Mesendoderm (in vitro differentiated cells): ENCODE measurements at places on chromosomes 12 and 14.

DNA sequence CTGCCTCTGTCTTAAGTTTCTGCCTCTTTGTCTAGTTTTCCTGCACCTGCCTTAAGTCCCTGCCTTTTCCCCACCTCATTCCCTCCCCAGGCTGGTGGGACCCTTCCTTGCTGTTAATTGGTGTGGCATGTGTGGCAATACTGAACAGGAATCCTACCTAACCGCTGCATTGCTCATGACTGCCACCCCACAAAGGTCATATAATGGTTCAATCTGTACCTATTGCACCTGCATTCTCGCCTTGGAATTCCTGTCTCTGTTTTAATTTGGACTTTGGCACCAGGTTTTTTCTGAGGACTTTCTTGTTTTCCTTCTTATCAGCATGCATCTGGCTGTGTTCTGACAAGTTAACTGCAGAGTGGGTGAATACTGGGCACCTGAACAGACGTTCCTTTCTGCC is 966.2 kb upstream of the TMEM132C start:
- no peak for DNase-seq

- peak; percentile 90 for DNase-seq
These were observed 46.3 kb downstream of the PTPRQ start for GRCh38 chr12:80490329-80490728.

DNA sequence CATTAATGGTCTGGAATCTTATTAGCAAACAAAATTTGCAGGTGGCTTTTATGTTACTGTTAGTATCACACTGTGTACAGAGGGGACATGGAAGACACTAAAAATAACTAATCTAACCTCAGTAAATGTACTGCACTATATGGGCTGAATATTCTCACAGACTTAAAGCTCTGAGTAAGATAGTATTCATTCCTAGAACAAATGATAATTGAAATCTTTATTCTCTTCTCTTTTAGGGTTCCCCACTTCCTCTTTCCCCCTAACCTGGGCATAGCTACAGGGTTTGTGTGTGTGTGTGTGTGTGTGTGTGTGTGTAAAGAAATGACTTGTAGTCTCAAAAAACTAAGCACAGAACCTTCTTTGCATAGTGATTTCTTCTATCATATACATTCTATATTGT is 21.4 kb upstream of the HECTD1 start:
- DNase-seq = no peak

DNA sequence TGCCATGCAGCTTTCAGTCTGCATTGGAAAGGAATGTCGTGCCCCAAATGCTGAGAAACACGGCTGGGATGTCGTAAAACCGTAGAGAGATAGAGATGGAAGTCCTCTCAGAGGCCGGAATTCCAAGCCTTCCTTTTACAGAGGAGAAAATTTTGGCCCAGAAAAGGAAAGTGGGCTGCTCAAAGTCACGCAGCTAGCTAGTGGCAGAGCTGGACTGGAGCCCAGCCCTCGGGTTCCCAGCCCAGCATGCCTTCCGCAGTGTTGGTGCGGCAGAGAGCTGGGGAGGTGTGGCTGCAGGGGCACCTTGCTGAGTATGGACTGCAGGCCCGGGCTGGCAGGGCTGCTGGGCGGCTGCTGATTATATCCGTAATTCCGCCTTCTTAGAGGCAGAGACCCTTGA is 50.3 kb downstream of the KCNA1 start:
- DNase-seq = no peak

DNA sequence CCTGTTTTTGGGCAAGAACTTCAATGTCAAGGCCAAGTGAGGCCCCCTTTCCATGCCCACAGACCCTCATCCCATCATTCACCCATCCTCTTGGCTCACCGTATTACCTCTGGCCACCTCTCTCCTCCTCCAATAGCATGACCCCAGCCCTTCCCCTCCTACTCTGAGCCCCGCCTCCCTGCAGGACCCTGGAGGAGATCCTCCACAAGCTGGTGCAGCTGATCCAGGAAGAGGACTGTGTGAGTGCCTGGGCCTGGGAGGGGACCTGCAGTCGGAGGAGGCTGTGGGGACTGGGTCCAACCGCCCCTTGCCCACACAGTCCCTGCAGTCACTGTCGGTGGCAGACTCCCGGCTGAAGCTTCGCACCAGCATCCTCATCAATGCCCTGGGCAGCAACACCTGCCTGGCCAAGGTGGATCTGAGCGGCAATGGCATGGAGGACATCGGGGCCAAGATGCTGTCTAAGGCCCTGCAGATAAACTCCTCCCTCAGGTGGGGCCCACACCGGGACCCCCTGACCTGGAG is 7.2 kb downstream of the CARMIL3 start:
- DNase-seq = peak; percentile 40
